Activated CD4-positive, alpha-beta T cell treated with anti-CD3 and anti-CD28 coated beads for 36 hours (primary cell): ENCODE measurements at places on chromosomes 2 and 18.

GRCh38 chr18:47283476-47283875 is 32.0 kb upstream of the SKOR2 start:
- no peak for DNase-seq

DNA sequence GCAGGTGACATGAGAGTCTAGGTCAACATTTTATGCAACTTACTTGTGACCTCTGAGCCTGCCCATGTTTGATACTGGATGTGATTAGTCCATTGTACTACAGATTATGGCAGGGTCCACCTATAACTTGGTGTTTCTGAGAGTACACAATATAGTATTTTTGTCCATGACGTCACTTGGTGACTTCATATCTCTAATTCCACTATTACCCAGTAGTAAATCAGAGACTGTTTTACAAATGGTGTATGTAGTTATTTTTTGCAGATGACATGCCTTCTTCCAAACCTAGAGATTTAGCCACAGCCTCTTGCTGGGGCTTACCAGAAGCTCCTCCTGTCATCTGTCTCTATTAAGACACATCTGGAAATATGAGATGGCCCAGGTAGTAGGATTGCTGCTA is 24.6 kb upstream of the TMX3 start:
- DNase-seq: no peak

DNA sequence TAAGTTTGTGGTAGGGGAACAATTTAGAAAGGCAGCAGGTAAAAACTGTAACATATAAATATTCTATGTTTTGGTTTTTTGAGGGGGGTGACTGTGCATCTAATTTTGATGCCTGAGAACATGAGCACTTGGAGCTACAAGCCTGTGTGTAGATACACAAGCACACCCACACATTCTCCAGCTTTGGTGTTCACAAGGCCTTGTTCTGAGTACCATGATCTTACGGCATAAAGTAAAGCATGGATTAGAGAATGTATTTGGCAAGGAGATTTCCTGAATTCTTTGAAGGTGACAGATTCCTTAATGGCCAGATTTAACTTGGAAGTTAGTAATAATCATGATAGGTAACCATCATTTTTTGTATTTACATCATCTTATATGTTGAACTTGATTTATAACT is 42.7 kb downstream of the MAP3K20 start:
- DNase-seq: no peak

DNA sequence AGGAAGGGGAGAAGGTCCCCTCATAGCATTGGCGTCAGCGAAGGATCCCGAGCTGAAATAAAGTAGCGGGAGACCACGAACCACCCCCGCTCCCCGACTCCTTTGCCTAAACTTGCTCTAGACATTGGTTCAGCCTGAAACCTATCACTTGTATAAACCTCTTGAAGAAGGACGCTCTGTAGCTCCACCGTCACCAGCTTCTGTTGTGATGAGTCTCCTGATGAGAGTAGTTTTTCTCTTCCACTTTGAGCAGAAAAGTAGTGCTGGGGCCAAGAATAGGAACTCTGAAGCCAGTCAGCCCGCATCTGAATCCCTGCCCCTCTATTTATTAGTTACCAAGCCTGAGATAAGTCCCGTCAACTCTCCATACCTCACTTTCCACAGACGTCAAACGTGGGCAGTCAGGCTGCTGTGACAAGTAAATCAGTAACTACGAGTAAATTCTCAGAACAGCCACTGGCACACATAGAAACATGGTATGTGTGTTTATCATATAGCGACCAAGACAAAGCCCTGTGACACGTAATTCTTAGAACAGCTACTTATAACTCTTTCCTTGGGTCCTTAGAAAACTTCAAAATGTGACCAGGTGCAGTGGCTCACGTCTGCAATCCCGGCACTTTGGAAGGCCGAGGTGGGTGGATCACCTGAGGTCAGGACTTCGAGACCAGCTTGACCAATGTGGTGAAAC is 61.7 kb downstream of the CD226 start:
- peak; percentile 79 for DNase-seq

DNA sequence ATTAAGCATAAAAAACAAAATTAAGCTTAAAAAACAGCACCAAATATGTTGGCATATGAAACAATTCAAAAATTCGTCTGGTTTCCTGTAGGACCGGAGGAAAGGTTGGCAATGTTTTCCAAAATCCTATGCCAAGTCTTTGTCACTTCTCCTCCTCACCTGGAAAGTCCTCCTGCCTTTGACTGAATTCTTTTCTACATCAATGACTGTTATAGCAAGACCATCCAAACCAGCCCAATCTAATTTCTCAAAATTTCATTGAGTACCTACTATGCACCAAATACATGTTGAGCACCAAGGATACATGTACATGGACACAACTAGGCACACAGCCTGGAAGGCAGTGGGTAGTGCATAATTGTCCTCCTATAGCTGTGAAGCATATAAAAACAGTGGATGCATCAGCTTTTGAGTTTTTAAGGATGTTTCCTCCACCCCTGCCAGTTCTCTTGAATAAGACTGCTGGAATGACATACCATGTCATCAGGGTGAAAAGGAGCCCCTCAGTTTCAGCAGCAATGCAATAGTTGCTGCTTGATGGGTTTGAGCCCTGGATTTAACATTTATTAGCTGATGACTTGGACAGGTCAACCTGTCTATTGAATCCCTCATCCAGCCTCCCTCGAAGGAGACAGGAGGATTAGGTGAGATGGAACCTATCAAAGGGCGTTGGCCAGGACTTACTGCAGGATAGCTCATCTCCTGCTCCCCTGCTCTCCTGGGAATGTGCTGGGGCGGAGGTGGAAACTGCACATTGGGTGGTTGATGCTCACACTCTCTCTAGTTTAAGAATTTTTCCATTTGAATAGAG is 4.5 kb downstream of the FABP1 start:
- DNase-seq: no peak

- DNase-seq: no peak
Observed at GRCh38 chr2:228699400-228699799, 517.9 kb upstream of the SPHKAP start.

DNA sequence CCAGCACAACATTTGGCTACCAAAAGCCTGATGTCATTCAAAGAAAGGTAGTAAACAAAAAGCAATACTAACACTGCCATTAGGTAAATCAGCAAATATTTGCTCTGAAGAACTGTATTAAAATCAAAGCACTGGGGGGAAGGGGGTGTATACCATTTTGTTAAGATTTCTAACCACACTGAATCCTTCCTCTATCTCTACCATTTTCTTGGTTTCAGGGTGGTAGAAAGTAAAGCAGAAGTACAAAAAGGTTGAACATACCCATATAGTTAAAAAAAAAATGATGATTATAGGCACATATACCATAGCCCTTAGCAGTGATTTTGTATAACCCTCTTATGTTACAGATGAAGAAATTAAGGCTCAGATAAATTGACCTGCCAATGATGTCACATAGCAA is 437.6 kb downstream of the ZEB2 start:
- DNase-seq: no peak

DNA sequence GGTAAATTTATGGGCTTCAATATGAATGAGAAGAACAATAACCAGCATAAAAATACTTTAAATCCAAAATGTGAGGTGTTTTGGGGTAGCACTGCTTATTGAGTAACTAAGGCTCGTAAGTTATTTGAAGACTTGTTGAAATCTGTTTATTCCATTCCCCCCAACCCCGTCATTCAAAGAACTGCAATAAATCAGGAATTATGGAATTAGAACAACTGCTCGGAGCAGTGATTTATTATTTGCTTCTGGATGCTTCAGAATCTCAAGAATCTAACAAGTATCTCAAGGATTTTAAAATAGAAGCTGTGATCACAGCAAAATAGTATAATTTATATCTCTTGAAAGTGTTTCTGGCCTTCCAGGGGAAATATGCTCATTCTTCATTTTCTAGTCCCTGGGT is 86.8 kb downstream of the EML6 start:
- DNase-seq: no peak

DNA sequence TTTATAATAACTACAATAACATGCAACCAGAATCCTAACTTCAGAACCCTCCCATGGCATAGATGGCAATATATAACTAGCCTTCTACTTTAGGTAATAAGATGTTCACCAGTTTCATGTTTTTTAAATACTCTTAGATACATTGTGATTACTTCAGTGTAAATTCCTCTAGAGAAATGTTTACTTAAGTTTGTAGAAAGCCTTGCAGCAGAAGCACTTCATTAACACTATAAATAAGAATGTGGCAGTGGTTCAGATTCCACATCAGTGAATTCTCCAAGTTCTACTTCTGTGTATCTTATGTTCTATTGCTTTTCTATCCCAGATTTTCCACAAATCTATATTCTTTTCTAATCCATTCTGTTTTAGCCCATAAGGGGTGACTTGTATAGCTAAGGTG is 1.2 kb upstream of the RAD51AP2 start:
- no peak for DNase-seq

DNA sequence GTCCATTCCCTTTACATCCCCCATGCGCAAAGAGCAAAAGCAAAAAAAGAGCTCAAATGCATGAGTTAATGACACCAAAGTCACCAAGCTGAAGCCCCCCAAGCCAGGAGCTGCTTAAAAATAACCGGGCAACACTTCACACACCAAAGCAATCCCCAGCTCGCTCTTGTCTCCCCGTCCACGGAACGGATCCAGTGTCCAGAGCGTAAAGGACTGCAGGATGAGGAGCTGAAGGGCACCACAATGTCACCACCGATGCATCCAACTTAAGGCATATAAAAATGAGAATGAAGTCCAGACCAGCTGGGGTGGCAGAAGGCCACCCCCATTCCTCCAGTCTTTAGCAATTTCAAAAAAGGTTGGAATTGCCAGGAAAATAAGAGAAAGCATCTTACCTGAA is 8.7 kb downstream of the SMAD7 start:
- DNase-seq: no peak

GRCh38 chr2:128374001-128374710 is 55.5 kb upstream of the HS6ST1 start:
- no peak for DNase-seq

GRCh38 chr2:54329482-54330161 is 73.6 kb upstream of the TSPYL6 start:
- DNase-seq: no peak

DNA sequence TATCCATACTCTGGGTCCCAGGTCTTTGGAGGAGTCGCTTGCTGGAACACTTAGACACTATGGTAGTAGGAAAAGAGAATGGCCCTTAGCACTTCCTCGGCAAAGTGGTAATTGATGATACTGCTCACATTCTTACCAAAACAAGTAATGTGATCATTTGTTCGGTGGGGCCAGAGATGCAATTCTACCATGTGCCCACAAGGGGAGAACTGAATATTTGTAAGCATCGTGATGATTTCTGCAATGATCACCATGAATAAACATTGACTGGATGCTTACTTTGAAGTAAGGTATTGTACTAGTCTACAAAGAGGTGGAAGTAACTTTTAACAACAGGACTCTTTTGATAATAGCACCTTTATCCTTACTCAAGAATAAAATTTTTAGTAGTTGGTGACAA is 109.7 kb downstream of the CD8B2 start:
- no peak for DNase-seq

DNA sequence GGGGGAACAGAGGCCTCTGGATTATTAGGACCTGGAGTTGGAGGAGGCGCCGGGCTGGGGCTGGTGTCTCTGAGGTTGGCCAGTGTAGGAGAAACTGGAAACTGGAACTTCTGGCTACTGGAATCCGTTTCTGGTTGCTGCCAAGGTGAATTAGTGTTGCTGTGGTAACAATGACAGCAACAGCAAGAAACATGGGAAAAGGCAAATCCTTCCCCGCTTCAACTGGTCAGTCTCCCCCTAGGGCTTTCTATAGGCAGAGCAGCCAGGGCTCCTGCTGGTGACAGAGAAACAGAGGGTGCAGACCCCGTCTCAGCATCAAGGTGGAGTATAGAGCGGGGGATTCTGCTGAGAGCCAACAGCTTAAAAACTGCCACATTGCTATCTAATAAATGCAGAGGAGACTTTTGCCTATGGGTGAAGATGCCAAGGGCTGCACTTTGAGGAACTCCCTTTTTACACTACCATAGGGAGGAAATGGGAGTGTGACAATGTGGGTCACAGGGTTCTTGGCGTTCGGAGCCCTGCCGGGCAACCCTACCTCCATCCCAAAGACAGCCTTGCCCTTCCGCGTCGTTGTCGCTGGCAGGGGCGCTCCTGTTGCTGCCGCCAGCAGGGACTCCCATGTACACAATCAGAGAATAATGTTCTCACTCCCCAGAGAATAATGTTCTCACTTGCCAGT is 81.4 kb upstream of the CABLES1 start:
- DNase-seq: no peak

DNA sequence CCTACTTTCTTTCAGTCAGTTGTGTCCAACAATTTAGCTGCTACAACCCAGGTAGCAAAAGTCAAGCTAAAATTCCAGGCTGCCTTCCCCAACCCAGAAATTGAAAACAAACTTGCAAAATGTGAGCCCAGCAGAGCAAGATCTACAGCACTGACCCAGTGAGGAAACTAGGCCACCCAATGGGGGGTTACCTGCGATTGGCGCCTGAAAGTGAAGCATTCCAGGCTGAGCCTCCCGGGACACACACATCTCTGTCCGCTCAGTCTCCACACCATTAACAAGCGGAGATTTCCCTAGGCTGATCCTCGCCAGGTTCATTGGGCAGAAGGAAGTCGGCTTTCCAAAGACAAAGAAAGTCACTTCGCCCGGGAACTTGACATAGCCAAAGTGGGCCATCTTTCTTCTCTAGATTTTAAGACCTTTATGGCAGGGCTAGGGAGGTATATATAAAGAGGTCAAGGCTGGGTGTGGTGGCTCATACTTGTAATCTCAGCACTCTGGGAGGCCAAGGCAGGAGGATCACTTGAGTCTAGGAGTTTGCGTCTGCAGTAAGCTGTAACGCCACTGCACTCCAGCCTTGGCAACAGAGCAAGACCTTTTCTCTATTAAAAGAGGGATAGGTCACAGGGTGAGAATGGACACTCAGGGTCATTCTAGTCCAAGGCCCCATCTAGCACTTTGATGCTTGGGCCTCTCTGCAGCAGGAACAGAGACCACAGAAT is 53.6 kb downstream of the TTC32 start:
- no peak for DNase-seq

- no peak for DNase-seq
Observed at GRCh38 chr18:41449612-41450011, 505.4 kb upstream of the PIK3C3 start.

DNA sequence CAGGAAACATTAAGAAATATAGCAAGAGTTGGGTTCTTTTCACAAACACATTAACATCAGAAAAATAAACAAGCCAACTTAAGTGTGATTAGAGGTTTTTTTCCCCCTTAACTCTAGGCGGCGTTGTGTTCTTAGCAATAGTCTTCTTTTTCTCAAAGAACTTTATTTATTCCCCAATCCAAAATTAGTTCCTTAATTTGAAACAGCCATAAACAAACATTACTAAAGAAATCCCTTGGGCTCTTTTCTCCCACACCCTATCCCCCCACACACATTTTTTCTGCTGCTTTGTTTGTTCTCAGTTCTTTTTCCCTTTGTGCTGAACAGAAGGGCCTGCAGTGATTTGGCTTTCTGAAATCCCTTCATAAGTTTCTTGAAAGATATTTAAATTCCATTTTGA is 13.2 kb upstream of the MYO1B start:
- DNase-seq: no peak

- no peak for DNase-seq
Observed at GRCh38 chr18:34448662-34449061, 223.9 kb upstream of the NOL4 start.

- no peak for DNase-seq
Observed at GRCh38 chr2:1747065-1747941, 3.0 kb upstream of the PXDN start.

- DNase-seq: no peak
Observed at GRCh38 chr18:79732721-79733025, 53.1 kb downstream of the CTDP1 start.
